ENCODE measurements at places on chromosomes 16 and 17.
A peak's percentile ranks its signal among the peaks of the same experiment; 100 is the strongest.

DNA sequence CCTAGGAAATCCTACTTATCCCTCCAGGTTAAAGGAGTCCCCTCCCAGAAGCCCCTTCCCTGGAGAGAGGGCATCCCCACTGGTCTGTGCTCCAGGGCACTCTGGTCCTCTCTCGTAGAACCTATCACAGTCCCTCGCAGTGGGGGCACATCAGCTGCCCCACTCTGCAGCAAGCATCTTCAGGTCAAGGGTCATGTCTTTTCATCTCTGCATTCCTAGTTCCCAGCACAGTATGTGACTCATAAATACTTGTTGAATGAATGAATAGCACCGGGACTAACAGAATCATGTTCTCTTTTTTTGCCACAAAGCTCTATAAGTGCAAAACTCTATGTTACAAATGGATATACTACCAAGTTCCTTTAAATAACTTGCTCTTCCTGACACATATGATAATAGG, 36.0 kb downstream of the RNF157 start:
- peak; percentile 45 for DNase-seq

- no peak for DNase-seq
Measured at GRCh38 chr16:4920826-4921225, 16.1 kb downstream of the PPL start.

- DNase-seq = no peak
Measured at GRCh38 chr17:50117202-50118051, 12.5 kb downstream of the SAMD14 start.

DNA sequence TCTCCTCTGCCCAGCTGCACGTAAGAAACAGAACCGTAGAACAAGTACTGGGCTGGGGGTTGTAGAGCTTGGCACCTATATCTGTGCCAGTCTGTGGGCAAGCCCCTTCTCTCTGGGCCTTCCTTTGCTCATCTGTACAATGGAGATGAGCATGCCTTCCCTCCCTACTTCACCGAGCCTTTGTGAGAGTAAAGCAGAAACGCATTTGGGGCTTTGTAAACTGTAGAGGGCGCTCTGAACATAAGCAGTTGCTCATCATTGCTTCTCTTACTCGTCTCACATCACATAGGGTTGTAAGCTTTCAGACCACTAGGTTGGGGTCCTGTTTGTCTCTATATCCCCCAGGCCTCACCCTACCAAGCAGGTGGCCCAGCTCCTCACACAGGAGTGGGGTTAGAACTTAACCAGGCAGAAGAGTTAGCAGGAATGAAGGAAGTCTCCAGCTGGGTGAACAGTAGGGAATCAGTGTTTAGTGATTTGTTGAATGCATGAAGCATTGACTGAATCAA, 15.1 kb downstream of the SAMD14 start:
- peak; percentile 52 for DNase-seq

DNA sequence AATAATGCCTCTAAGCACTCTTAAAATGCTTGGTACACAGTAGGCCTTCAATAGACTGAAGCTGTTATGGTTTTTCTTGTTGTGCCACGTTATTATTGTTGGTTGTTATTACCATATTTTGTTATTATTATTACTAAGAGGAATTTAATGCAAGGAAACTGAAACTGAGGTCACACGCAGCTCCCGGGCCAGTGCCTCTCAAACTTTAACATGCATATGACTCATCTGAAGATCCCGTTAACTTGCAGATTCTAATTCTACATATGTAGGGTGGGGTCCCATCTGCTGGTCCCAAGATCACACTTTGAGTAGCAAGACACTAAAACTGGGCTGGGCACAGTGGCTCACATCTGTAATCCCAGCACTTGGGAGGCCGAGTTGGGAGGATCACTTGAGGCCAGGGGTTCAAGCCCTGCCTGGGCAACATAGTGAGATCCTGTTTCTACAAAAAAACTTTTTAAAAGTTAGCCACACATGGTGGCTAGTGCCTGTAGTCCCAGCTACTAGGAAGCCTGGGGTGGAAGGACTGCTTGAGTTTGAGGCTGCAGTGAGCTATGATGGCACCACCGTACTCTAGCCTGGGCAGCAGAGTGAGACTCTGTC, 888 bp downstream of the ACSM5 start:
- DNase-seq = no peak

DNA sequence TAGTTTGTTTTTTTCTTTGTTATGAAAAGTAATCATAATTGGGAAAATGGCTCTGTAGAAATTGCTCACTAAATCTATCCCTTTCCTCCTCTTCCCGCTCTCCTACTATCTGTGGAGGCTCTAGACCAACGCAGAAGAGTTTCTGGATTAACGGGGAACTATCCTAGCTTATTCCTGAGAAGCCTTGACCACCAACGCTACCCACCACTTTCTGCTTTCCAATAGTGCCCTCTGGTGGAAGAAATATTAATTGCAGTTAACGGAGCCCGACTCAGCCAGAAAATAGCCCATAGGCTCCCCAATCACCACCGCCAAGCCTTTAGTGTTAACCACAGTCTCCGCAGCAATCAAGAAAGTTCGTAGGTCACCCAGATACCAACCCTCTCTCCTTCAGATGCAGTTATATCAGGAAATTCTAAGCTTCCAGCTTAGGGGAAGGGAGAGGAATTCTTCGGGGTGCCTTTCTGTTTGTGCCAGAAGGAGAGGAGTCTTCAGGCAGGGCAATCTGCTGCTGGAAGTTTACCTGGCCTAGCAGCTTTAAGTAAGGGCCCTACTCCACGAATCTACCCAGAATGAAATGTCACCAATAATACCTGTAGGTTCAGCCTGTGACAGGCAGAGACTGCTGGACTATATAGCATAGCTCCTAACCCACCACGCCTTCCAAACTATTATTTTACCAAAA, 23.0 kb upstream of the NSRP1 start:
- peak; percentile 63 for DNase-seq

- peak; percentile 98 for DNase-seq
Measured at GRCh38 chr17:77125432-77125901, 15.3 kb upstream of the SEC14L1 start.

DNA sequence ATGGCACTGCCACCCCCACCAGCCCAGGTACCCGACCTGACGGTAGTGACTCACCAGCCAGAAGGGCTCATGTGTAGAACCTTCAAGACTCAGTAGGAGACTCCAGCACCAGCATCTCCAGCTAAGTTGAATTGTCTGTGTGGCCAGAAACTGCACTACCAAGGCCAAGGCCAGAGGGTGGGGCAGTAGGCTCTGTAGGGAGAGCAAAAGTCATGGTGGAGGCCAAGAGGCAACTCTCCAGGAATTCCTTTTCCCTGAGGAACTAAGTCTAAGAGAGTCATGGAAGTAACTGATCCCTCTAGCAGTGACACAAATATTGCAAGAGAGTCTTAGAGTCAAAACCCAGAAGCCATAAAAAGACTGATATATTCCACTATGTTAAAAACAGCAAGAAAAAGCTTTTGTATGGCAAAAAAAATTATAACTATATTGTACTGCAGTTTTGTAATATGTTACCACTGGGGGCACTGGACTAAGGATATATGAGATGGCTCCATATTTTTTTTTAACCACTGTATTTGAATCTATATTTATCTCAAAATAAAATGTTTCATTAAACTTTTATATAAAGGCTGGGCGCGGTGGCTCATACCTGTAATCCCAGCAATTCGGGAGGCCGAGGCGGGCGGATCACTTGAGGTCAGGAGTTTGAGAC, 30.2 kb upstream of the GUCY2D start:
- no peak for DNase-seq

DNA sequence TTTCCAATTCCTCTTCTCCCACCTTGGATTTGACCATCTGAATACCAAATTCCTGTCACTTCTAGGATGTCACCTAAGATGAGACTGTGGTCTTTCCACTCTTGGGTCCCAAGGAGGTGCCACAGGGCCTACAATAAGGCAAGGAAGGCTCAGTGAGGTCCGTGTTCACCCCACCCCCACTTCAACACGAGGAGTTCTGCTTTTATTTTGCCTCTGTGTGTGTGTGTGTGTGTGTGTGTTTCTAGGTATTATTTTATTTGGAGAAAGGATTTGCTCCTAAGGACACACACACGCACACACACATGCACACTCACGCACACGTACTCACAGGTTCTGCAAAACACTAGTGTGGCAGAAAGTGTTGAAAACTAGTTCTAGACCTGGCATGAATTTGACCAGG, 24.5 kb upstream of the PHOSPHO1 start:
- DNase-seq = no peak

DNA sequence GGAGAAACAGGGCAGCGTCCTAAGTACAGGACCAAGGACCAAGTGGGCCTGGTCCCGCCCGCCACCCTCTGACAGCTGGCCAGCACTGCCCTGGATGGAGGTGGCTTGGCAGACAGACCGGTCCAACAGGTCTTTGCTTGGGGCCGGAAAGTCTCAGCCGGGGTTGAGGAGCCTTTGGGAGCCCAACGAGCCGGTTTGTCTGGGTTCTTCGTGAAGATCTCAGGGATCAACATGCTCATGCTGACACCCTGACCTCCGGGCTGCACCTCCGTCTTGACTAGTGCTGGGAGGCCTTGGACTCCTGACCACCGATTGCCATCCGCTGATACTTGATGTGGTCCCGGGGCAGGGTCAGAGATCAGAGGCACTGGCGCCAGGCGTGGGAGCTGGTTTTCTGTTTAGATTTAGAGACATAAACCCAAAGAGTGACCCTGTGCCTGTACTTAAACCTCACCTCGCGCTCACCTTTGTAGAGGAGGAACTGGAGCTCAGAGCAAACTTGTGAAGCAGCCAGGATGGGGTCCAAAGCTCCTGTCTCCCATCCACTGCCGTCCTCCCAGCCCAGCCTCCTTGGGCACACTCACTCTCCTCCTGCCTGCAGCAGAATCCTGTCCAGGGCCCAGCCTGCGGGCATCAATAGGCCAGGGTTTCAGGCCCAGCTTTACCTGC, 92.1 kb upstream of the GSE1 start:
- DNase-seq = no peak

GRCh38 chr17:63433746-63434591, 12.1 kb downstream of the CYB561 start:
- no peak for DNase-seq

DNA sequence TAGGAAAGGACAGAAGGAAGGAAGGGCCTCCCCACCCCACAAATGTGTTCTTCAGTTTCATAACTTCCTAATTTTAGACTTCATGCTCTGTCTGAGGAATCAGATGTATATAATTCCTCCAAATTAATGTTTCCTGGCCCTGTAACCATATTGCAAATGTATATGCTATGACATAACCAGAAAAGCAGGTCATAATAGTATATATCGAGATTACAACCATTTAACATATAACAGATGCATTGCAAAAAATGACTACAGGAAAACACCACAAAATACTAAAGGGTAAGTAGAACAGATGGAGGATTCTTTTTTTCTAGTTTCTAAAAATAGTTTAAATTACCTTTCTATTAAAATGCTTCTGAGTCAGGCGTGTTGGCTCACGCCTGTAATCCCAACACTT, 3.1 kb upstream of the EXOC7 start:
- DNase-seq = no peak

GRCh38 chr16:513950-514349, 13.6 kb upstream of the CAPN15 start:
- no peak for DNase-seq

- no peak for DNase-seq
Measured at GRCh38 chr17:17070931-17071330, 28.7 kb downstream of the MPRIP start.

- DNase-seq = no peak
Measured at GRCh38 chr17:40671282-40671681, 6.3 kb upstream of the KRT222 start.

DNA sequence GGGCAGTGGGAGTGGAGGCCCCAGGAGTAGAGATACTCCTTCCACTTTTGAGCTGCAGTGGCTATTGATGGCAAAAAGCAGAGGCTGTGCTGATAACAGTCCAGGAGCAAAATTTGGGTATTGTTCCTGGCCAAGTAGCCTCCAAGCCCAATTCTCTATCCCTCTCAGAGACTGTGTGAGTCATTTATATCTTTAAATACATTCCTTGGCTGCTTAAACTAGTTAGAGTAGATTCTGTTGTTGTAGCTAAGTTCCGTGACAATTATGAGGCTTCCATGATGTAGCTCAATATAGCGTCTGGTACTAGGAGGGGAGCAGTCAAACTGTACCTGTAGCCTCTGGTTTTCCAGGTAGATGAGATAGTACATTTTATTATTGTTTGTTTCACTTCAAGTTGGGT, 19.9 kb upstream of the UBE2G1 start:
- DNase-seq = no peak

- DNase-seq = no peak
Measured at GRCh38 chr16:86038926-86039310, 140.0 kb downstream of the IRF8 start.

GRCh38 chr17:82888583-82889495, 49.0 kb upstream of the ZNF750 start:
- DNase-seq = no peak

DNA sequence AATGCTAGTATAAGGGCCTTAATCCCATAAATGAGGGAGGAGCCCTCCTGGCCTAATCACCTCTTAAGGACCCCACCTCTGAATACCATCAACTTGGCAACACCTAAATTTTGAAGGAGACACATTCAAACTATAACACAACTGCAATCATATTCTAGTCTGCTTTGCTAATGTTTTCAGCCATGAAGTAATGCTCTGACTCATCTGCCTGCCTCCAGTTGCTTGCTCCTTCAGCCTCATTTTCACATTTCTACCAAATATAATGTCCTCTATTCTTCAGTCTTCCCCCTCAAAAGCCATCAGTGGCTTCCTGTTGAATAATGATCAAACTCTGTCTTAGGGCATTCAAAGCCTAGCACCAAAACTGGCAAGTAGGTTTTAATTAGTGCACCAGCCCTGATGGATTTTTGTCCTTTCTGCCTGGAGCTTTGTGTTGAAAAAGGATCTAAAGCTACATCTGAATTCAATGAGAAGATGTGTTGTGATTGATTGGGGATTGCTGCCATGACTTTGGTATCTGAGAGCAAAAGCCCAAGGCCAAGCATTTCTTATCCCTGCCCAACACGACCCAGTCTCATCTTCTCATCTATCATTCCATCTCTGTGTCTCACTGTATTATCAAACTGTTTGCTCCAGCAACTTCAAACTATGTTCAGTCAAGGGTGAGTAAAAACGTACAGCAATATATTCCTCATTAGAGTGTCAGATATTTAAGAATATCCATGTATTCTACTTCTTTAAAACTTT, 140.8 kb upstream of the ELAC2 start:
- no peak for DNase-seq

DNA sequence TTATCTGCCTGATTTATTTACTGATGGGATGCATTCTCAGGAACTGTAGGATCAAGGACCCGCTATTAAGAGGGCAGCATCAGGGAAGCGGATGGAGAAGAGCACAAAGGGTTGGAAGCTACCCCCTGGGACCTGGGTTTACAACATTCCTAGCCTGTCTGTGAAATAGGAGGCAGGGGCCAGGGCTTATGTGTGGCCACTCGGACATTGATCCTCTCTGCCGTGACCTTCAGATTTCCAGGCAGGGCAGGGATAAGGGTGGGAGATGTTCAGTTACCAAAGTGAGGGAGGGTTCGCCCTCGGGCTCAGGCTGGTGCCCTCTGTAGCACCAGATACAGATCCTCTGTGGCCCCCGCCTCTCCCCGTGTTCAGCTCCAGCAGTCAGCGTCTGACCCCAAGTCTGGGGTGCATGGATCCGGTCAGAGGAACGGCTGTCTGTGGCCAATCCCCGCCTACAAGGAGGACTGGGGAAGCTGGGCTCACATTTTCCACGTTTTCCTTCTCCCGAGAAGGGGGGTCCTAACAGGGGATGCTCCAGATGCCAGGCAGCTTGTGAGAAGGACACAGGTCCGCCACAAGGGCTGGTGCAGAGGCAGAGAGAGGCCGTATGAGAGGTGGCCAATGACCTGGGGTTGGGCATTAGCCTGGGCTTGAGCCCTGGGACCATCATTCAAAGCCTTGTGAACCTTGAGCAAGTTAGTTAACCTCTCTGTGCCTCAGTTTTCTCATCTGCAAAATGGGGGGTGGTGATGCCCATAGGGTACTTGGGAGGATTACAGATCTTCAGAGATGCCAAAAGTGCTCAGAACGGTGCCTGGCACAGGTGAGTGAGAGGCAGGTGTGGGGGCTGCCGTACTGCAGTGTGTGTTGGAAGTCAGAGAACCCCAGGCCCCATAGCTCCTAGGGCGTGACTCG, 48.3 kb downstream of the ATP2C2 start:
- DNase-seq = no peak
